ENCODE measurements at places on chromosomes 5 and 9. TPM values are rescaled to one million over a fixed set of nuclear protein-coding genes. Genes with fewer than 3 reads are reported as not detected.

The FST gene
- 0.85 TPM for polyA plus RNA-seq

- DNase-seq: no peak
These were observed 219.9 kb downstream of the NXNL2 start for GRCh38 chr9:88754886-88755285.

DNA sequence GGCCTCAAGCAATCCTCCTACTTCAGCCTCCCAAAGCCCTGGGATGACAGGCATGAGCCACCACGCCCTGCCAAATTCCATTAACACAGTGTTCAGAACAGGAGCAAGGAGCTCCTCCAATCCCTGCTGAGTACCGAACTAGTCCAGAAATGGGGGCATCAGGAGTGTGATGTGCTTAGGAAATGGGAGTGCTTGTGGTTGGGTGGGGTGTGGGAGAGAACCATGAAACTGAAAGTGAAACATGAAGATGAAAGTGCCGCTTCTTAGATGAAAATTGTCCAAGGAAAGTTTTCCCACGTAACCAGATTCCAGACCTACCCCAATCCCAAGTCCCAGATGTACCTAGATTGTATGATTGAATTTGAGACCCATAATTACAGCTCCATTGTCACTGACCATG lies 16.7 kb upstream of the ZNF131 start:
- DNase-seq: no peak

DNA sequence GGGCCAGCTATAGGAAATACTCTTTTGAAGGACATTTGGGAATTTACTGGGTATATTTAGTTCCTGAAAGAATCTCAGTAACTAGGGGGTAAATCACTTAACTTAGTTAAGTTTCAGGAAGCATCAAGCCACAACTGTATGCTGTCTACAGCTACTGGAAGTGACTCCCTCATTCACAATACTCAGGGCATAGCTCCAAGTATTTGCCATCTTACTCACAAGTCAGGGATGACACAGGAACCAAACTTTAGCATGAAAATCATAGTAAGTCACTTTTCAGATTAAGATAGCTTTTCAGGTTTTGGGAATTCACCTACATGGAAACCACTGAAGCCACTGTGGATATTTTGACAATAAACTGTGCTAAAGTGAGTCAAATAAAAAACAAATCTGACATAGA lies 242.4 kb upstream of the ATP10B start:
- DNase-seq: no peak

GRCh38 chr5:82540301-82540700 lies 262.1 kb upstream of the RPS23 start:
- DNase-seq: no peak

DNA sequence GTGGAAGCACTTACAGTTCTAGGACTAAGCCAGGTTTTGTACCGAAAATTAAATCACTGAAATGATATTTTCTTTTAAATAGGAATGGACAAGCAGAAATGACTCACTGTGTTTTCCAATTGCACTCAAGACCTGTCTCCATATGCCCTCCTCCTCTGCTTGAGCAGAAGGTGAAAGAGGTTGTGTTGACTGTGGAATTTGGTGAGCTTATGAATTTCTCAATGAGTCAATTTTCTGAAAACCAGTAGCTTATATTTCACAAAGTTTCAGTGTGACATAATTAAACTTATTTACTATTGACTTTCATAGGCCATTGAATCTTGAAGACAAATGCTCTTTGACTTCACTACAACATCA lies 249.9 kb downstream of the NPR3 start:
- DNase-seq: no peak
